H4 (cell line): ENCODE measurements at places on chromosomes 3 and 15. TPM values are rescaled to one million over a fixed set of nuclear protein-coding genes. Genes with fewer than 3 reads are reported as not detected.
A peak's percentile ranks its signal among the peaks of the same experiment; 100 is the strongest.

DNA sequence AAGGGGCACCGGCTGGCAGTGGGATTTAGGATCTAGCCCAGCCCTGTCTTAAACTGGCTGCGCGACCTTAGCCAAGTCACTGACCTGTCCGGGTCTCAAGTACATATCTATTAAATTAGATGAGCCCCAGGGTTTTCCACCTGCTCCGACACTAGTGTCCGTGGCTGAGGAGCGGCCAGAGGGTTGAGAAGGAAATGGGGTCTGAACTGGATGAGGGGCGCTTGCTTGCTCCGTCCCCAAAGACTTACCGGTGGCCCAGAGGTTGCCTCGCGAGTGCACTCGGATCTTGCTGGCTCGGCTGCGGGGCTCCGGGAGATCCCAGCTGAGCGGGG lies 285 bp downstream of the NMB start:
- DNase-seq = no peak

GRCh38 chr3:24550588-24550987 lies 55.9 kb upstream of the THRB start:
- DNase-seq = no peak

DUOXA2 gene
- not detected in 2 replicates for total RNA-seq

SEC61A1 gene
- 314 and 320 TPM in 2 replicates for total RNA-seq

GRCh38 chr15:95840004-95840403 lies 490.5 kb upstream of the NR2F2 start:
- DNase-seq = peak; percentile 67

SPTSSB gene
- not detected in 2 replicates for total RNA-seq

- peak; percentile 54 for DNase-seq
Measured at GRCh38 chr15:83380682-83381081, 66.5 kb upstream of the SH3GL3 start.

- DNase-seq = no peak
Measured at GRCh38 chr3:59764171-59764570, 714.3 kb upstream of the CFAP20DC start.

- DNase-seq = no peak
Measured at GRCh38 chr3:138282836-138283235, 46.8 kb downstream of the NME9 start.

ZMYND10 gene
- 0.08 TPM in 1 of 2 replicates, not detected in the other for total RNA-seq

TGM5 gene
- not detected in 2 replicates for total RNA-seq

CPNE9 gene
- 0.31 TPM in 1 of 2 replicates, not detected in the other for total RNA-seq

DNA sequence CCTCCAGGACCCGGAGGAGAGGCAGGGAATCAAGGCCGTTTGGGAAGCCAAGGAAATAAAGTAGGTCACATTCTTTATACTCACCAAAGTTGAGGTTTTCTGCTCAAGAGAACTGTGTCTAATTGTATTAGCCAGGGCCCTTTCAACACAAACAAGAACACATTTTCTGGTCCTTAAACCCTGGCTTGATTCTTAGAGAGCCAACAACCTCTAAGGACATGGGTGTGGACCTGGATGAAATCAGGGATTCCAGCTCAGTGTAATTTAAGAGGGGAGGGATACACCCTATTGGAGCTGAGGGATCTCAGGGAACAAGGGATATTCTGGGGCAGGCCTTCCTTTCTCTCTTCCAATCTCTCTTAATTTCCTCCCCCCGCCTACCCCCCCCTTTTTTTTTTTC lies 104.8 kb downstream of the COL6A6 start:
- DNase-seq = no peak

DNA sequence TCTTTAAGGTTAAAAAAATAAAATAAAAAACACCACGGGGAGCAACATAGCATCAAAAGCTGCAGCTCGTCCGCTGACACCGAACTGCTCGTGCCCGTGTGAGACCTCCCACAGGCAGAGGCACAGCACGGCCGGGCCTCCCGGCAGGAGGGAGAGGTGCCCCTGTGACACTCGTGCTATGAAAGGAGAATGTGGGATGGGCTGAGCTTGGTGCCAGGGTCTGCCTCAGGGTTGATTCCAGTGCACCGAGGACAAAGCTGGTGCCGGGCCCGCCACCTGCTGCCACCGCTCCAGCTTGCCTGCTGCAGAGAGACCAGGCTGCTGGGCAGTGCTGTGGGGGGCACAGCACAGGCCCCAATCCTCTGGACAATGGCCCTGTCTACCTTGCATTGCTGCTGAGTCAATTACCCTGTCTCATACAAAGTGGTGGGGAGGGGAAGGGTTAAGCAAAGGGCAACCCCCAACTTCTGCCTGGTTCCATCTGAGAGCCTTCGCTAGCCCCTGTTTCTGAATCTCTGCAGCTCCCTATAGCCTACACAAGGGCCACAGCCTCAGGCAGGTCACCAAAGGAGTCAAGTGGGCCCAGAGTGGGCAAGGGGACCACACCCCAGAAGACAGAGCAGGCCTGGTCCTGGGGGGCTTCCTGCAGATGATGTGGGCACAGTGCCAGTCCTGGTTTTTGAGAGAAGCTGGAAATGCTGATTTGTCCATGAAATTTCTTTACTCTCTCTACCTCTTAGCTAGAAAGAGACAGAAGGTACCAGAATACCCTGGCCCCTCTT lies 74.0 kb upstream of the SNRPA1 start:
- no peak for DNase-seq

ACKR2 gene
- total RNA-seq = not detected in 2 replicates

DNA sequence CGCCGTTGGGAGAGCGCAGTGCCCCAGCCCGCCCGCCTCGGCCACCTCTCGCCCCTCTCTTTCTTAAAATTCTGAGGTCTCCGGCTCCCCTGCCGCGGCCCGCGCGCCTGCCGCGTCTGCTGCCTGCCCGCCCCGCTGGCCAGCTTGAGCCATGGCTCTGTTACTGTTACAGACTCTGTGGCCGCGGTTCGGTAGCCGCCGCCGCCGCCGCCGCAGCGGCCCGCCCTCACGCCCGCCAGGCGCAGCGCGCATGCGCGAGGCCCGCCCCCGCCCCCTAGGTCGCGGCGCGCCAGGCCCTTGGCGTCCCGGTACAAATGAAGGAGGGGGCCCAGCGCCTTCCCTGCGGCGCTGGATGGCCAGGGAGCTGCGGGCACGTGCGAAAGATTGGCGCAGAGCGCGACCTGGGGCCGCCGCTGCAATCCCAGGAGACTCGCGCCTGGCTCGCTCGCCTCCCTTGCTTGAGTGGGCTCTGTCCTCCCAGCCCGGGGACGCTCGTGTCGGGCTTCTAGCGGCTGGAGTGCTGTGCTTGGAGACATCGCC lies at the start of gene ONECUT1:
ONECUT1 (minus strand) TSS at position 168 of the 540 bp plus-strand sequence. CDS start 452 bp downstream, outside the sequence.
- peak; percentile 22 for DNase-seq

- DNase-seq = no peak
Measured at GRCh38 chr15:63982381-63982854, 63.9 kb downstream of the DAPK2 start.

GRCh38 chr15:38226608-38227266 lies 25.9 kb upstream of the SPRED1 start:
- DNase-seq = peak; percentile 67

GOLGA8O gene
- 0.10 TPM in 1 of 2 replicates, not detected in the other for total RNA-seq

TMEM158 gene
- total RNA-seq = 8.3 and 9.2 TPM in 2 replicates
